ENCODE measurements at places on chromosomes 7 and 10. TPM values are rescaled to one million over a fixed set of nuclear protein-coding genes. Genes with fewer than 3 reads are reported as not detected.

Gene TMEM184A
- polyA plus RNA-seq, result 1.5 TPM

GRCh38 chr7:5705318-5705717, 76.1 kb downstream of the RNF216 start:
- DNase-seq, result no peak

Gene TRIM50
- 0.40 TPM for polyA plus RNA-seq

DNA sequence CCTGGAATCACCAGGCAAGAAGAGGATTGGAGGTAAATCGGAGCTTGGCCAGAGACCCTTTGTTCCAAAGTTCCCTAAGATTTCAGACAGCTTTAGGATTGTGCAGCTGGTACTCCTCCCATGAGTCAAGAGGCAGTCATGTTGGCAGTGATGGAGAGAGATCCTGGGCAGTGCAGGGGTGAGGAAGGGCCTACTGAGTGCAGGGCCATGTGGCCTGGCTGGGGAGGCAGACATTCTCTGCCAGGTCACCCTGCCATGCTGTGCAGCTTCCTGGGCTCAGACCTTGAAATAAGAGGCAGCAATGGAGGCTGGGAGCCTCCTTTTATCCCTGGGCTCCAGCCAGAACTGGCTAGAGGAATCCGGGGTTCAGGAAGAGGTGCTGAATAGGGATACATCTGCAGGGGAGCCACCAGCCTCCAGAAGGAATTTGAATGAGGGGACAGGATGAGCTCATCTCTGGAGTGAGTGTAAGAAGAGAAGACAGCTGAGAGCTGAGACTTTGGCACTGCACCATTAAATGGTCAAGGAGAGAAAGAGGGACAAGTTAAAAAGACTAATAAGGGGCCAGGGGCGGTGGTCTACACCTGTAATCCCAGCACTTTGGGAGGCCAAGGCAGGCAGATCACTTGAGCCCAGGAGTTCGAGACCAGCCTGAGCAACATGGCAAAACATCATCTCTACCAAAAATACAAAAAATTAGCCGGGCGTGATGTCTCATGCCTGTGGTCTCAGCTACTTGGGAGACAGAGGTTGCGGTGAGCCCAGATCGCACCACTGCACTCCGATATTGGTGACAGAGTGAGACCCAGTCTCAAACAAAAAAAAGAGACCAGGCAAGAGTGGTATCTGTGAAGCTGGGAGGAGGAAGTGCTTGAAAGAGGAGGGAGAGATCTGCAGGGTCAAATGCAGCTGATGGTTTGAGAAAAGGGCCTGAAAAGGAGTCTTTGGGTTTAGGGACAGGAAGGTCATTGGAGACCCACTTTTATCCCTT, 12.0 kb downstream of the SFTPD start:
- peak; percentile 38 for DNase-seq

DNA sequence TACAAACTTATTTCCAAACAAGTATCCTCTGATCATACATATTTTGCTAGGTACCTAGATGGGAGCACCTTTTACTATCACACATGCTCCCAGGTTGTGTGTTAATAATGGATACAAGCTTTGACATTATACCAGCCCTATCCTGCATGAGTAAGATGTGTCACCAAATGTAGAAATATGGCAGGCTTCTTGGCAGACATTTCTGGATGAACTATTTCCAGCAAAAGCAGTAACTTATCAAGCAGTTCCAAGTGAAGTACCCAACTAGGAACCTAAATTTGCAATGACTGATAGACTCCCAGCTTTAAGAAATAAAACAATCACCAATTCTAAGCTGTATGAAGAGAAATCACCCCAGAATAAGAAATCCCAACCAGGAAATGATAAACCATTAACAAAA, 103.7 kb upstream of the TMEM72 start:
- no peak for DNase-seq

All from muscle of back (tissue), 13 donors.